ENCODE measurements at places on chromosomes 7 and 10.

- DNase-seq = no peak
These were observed 59.8 kb upstream of the GDF10 start for GRCh38 chr10:47240173-47240572.

GRCh38 chr7:102326157-102326889, 29.9 kb downstream of the SPDYE6 start:
- DNase-seq = no peak

DNA sequence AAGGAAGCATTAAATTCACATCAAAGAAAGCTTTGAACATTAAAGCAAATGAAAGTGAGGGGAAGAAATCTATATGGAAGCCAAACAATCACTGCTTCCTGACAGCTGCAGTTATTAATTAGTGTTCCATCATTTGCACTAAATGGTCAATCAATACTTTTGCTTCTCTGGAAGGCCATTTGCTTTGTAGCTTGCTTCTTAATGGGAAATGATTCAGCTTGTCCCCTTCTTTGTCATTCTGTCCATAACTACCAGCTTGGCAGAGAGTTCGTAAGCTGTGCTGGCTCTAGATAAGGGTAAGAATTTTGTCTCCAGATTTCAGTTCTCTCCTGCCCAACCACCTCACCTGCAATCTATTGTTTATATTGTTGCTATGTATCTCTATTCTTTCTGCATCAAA, 596.6 kb downstream of the CNTNAP2 start:
- no peak for DNase-seq

- no peak for DNase-seq
These were observed 88.8 kb downstream of the SUGCT start for GRCh38 chr7:40223451-40224127.

GRCh38 chr7:55488804-55489340, 83.4 kb downstream of the VOPP1 start:
- no peak for DNase-seq

GRCh38 chr10:112304267-112304859, 21.2 kb downstream of the TECTB start:
- DNase-seq = no peak

- no peak for DNase-seq
These were observed 3.2 kb upstream of the EMX2 start for GRCh38 chr10:117539361-117539773.

- no peak for DNase-seq
These were observed 253.3 kb downstream of the CCDC3 start for GRCh38 chr10:12748186-12748585.

- no peak for DNase-seq
These were observed 360.4 kb upstream of the CELF2 start for GRCh38 chr10:10657139-10657760.

GRCh38 chr10:66828957-66829356, 96.9 kb upstream of the LRRTM3 start:
- DNase-seq = no peak

- DNase-seq = no peak
These were observed 52.4 kb upstream of the TNRC18 start for GRCh38 chr7:5476001-5476400.

DNA sequence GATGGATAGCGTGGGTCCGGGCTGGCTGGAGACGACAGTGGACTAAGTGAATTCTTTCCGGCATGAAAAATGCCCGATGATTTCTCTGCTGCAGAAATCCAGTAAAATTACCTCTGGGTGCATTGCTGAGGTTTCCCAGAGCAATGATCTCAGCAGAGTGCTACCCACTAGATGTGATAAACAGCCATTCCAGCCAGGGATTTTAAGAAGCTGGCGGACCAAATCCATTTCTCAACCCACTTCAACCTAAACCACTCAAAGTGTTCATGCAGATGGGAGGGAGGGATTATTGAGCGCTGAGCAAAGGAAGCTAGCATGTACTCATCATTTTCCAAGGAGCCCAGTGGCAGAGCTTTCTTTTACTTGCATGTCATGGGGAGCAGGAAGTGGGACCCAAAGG, 116.7 kb downstream of the PRKCQ start:
- no peak for DNase-seq

- DNase-seq = no peak
These were observed 230.9 kb downstream of the AGMO start for GRCh38 chr7:15330943-15331342.

- DNase-seq = no peak
These were observed 17.2 kb upstream of the PSAP start for GRCh38 chr10:71868192-71868697.

Measured in occipital lobe (tissue), 3 donors.